Fibroblast of lung (primary cell): ENCODE measurements at places on chromosomes 5 and 9. TPM values are rescaled to one million over a fixed set of nuclear protein-coding genes. Genes with fewer than 3 reads are reported as not detected.

DNA sequence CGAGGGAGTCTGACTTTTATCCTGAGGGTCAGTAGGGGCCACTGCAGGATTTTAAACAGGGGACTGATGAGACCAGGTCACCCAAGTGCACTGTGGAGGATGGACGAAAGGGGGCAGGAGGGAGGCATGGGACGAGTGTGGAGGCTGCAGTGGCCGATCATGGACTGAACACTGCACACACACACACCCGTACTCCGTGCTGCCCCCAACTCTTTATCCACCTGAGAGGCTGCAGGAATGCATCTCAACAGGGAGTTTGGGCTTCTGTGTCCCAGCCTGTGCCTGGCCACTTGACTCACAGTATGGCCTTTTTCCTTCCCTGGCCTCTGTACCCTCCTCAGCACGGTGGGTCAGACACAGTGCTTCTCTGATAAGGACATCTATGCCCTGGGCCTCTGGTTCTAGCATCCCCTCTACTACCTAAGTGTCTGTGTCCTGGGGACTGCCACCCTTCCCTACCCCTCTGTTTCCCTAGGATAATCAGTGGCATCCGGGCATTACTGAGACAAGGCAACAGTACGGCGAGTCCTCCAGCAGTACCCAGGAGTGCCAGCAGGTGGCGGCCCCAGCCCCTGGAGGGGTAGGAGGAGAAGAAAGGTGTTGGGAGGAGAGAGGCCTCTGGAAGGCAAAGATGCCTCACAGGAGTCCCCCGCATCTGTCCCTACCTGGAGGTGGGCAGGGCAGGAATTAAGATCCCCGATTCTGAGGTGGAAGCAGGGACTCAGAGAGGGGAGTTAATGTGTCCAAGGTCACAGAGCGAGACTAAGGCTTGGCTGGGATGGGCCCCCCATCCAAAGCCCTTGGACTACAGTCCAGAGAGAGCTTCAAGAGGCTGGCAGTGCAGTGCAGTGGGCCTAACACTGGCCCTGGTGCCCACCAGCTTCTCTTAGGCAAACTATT, 5.1 kb upstream of the CDX1 start:
- no peaks in the 10 kb centered on the region for H3K27me3 ChIP-seq
- H3K27ac ChIP-seq = no peak overlapping the region
- H3K4me1 ChIP-seq = peaks cover 42% of the 10 kb centered on the region
- no peak overlapping the region for H3K4me3 ChIP-seq
- DNase-seq = peak; percentile 68

The PCDHGA3 gene
- total RNA-seq = 1.5 and 2.8 TPM in 2 replicates

The KLHL3 gene
- total RNA-seq = 1.5 and 2.3 TPM in 2 replicates

DNA sequence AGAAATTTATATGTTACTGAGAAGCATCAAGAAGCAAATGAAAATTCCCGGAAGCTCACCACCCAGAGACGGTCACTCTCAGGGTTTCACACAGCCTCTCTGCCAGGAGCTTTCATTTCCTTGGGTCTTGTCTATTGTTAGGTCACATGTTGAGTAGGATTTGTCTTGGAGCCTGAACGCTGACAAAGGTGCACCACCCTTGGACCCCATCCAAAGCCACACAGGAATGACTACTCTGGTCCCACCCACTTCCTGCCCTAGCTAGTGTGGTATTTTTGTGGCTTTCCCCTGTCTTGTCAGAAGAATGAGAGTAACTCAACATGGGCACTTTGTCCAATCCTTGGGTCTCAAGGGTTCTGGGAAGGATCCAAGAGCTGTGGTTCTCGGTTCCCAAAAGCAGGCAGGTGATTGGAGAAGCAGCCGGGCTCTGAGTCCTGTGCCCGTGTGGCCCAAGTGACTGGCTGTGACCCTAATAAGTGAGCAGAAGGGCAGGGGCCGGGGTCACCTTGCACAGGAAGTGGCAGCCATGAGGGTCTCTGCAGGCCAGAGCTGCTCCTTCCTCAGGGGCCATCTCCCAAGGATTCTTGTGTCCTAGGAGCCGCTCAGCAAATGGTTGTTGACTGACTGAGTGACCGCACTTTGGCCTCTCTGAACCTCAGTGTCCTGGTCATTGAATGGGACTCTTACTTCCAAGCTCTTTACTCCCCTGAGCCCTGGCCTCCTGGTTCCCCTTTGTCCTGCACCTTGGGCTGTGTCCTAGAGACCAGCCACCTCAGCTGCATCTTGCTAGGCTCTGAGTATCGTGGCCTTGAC, 6.9 kb downstream of the FGD3 start:
- no peak for DNase-seq
- H3K27me3 ChIP-seq = no peaks in the 10 kb centered on the region
- H3K27ac ChIP-seq = no peak overlapping the region
- no peak overlapping the region for H3K4me3 ChIP-seq

- no peaks in the 10 kb centered on the region for H3K4me1 ChIP-seq
- no peak overlapping the region for H3K27ac ChIP-seq
- H3K36me3 ChIP-seq = no peaks in the 10 kb centered on the region
- DNase-seq = peak; percentile 10
- no peaks in the 10 kb centered on the region for H3K27me3 ChIP-seq
These were observed 16.5 kb downstream of the ASS1 start for GRCh38 chr9:130461218-130461630.

- DNase-seq = no peak
- H3K36me3 ChIP-seq = no peaks in the 10 kb centered on the region
- H3K27ac ChIP-seq = no peak overlapping the region
- H3K4me3 ChIP-seq = no peak overlapping the region
These were observed 128.6 kb downstream of the MAT2B start for GRCh38 chr5:163633926-163634460.

- H3K4me1 ChIP-seq = no peaks in the 10 kb centered on the region
- H3K36me3 ChIP-seq = no peaks in the 10 kb centered on the region
- peaks cover 4% of the 10 kb centered on the region for H3K27me3 ChIP-seq
- H3K4me3 ChIP-seq = no peak overlapping the region
These were observed 43.9 kb upstream of the HMGCS1 start for GRCh38 chr5:43357067-43357466.

DNA sequence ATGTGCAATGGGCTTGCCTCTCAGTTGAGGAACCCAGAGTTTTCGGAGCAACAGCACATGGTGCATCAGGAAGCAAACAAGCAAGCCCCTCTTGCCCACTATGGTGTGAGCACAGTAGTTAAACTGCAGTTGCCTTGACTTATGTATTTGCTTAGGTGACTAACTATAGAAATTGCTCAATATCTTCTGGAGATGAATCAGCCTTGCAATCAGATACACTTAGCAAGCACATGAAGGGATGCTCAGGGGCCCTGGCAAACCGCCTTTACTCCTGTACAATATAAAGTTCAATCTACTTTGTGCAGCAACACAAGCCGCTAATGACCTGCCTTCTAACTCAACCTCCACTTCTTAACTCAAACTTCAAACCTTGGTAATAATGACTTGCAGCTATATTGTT, 581.7 kb upstream of the RIOK2 start:
- DNase-seq = peak; percentile 85
- no peak overlapping the region for H3K4me3 ChIP-seq
- H3K27ac ChIP-seq = no peak overlapping the region

DNA sequence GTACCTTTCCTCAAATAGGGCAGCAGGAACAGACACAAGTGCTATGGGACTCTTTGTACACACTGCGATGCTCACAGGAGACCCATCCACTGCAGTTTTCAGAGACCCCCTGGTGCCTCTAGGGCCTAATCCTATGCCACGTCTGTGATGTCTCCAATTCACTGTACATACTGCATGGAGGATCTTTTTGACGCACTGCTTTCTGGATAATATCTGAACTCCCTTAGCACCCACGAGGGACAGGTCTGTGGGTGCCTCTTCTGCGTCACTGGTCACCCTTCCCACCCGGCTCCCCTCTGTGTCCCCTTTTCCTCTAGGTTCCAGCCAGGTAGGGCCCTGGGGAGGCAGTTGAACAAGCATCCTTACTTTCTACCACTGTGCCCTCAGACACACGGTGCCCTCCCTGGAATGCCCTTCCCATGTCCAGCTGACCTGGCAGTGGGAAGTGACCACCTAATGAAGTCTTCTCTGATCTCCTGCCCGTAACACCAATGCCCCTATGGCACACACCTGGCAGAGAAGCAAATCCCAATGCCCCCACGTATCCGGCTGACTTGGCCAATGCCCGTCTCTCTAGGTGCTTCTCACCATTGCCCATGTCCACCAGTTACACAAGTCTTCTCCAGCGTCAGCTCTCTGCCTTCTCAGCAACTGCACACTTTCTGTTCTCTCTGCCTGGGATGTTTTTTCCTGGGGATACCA, 41.5 kb downstream of the FOXI1 start:
- H3K27ac ChIP-seq = no peak overlapping the region
- H3K27me3 ChIP-seq = no peaks in the 10 kb centered on the region
- no peaks in the 10 kb centered on the region for H3K36me3 ChIP-seq
- DNase-seq = no peak

The EGFLAM gene
- 0.33 and 3.6 TPM in 2 replicates for total RNA-seq

DNA sequence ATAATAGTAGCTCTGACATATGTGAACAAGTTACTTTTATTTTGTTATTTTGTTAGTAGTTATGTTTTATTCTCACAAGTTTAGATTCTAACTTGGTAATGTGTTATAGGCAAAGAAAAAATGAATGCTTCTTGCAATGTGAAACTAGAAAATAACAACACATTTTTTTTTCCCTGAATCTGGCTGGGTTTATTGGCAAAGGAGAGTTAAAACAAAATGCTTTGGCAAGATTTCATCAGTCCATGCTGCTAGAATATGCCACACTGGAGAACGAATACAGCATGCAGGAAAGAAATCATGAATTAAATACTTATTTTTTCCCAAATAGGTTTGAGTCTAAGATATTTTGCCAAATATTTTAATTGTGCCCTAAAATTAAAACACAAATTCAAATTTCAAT, 1048.1 kb upstream of the ACO1 start:
- H3K4me1 ChIP-seq = no peaks in the 10 kb centered on the region
- H3K27ac ChIP-seq = no peak overlapping the region
- DNase-seq = no peak
- H3K4me3 ChIP-seq = no peak overlapping the region
- H3K36me3 ChIP-seq = no peaks in the 10 kb centered on the region

The SLC34A1 gene
- not detected in 2 replicates for total RNA-seq

GRCh38 chr5:78536661-78537196, 111.8 kb downstream of the LHFPL2 start:
- H3K27me3 ChIP-seq = no peaks in the 10 kb centered on the region
- H3K36me3 ChIP-seq = no peaks in the 10 kb centered on the region
- peaks cover 9% of the 10 kb centered on the region for H3K4me1 ChIP-seq
- no peak overlapping the region for H3K4me3 ChIP-seq
- no peak overlapping the region for H3K27ac ChIP-seq

The AGXT2 gene
- not detected in 2 replicates for total RNA-seq

DNA sequence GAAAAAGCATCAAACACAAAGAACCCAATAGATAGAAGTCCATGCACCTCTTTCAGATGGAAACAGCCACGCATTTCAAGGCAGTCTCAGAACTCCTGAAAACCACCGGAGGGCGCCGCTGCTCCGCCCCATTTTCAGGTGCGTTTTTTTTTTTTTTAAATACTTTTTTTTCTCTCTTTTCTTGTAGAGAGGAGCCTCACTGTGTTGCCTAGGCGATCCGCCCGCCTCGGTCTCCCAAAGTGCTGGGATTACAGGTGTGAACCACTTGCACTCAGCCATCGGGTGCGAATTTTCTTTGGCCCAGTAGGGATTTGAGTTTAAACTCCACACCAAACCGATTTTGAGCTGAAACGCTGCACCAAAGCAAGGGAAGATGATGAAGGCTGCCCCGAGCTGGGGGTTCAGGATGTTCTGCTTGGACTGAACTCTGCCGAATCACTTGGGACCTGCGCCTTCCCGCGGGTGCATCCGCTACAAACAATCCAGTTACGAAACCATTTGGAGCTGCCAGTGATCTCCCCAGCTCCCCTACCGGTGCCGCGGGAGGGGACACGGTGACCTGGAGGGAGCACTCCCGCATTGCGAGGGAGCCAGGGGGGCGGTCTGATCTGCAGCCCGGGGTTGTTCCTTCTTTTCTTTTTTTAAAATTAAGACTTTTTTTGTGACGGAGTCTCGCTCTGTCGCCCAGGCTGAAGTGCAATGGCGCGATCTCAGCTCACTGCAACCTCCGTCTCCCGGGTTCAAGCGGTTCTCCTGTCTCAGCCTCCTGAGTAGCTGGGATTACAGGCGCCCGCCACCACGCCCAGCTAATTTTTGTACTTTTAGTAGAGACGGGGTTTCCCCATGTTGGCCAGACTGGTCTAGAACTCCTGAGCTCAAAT, 1.4 kb downstream of the PTGR1 start:
- peaks cover 7% of the 10 kb centered on the region for H3K36me3 ChIP-seq
- peak overlapping the region; percentile 81 for H3K27ac ChIP-seq
- H3K4me3 ChIP-seq = peak overlapping the region; percentile 80
- peaks cover 2% of the 10 kb centered on the region for H3K4me1 ChIP-seq

- no peaks in the 10 kb centered on the region for H3K36me3 ChIP-seq
- DNase-seq = no peak
- H3K4me1 ChIP-seq = peaks cover 30% of the 10 kb centered on the region
- H3K27me3 ChIP-seq = no peaks in the 10 kb centered on the region
- no peak overlapping the region for H3K4me3 ChIP-seq
- no peak overlapping the region for H3K27ac ChIP-seq
These were observed 75.0 kb upstream of the SAP30L start for GRCh38 chr5:154370813-154371212.

DNA sequence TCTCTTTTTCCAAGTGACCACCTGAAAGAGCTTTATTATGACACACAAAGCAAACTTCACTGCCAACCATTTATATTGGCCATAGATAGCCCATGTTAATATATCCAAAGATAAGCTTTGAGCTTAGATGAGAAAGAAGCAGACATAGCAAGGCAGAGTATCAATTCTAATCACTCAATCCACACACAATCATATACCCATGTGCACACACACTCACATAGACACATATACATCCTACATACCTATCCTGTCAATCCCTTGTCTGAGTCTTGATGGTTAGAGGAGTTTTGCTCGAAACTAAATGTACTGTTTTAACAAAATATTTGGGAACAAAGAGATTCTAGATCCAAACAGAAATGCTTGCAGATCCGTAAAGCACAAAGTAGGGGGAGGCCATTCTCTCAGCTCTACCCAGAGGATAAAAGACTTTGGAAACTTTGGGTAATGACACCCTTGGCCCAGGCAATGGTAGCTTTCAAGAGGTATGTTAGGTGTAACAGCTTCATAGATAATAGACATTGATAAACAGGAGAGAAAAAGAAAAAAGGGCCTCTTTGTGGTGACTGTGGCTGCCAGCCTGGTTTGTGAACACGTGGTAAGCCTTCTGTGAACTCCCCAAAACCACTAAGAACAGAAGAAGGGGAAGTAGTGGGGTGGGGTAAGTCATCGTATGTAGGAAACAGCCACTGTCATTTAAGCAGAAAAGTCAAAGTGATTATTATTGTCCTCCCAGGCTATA, 121.6 kb downstream of the TLR4 start:
- DNase-seq = no peak
- no peaks in the 10 kb centered on the region for H3K27me3 ChIP-seq
- no peaks in the 10 kb centered on the region for H3K36me3 ChIP-seq
- H3K27ac ChIP-seq = no peak overlapping the region

The GDA gene
- under 0.01 TPM in 1 of 2 replicates, not detected in the other for total RNA-seq

The TCF7 gene
- total RNA-seq = 1.0 and 3.1 TPM in 2 replicates
